Stimulated activated CD4-positive, alpha-beta T cell treated with anti-CD3 and anti-CD28 coated beads, Interleukin-12 subunit alpha, Interleukin-12 subunit beta, amount 100 ng/mL, for 24 hours (primary cell): ENCODE measurements at places on chromosomes 7 and 10.

- DNase-seq, result no peak
Observed at GRCh38 chr10:3895045-3895631, 110.1 kb upstream of the KLF6 start.

DNA sequence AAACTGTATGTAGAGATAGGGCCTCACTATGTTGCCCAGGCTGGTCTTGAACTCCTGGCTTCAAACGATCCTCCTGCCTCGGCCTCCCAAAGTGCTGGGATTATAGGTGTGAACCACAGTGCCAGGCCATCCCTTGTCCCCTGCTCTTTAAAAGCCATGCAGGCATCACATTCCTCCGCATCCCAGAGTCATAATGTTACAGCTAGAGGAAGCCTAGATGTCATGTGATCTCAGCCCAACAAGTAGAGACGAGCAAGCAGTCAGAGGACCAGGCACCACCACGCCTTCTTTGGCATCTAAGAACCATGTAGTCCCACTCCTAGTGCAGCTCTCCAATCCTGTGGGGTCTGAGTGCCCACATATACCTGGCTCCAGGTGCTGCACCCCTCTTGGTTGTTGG lies 13.1 kb downstream of the PODXL start:
- DNase-seq, result no peak

DNA sequence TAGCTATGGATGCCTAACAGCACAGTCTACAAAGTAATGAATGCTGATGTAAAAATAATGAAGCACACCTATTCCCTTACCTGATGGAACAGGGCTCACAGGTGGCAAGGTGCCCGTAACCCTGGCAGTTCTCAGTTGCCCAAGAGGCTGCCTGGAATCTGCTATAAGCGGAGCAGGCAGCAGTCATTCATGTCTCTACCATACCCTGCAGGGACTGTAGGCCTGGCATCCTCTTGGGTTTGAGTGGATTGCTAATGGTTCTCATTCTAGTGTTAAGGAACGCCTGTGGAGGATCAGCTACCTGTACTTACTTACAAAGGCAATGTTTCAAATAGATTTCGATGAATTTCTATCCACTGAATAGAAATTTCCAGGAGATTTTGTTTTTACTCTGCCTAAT lies 38.4 kb downstream of the BAIAP2L1 start:
- DNase-seq, result no peak

- no peak for DNase-seq
Observed at GRCh38 chr7:41879403-41879802, 176.5 kb upstream of the INHBA start.

DNA sequence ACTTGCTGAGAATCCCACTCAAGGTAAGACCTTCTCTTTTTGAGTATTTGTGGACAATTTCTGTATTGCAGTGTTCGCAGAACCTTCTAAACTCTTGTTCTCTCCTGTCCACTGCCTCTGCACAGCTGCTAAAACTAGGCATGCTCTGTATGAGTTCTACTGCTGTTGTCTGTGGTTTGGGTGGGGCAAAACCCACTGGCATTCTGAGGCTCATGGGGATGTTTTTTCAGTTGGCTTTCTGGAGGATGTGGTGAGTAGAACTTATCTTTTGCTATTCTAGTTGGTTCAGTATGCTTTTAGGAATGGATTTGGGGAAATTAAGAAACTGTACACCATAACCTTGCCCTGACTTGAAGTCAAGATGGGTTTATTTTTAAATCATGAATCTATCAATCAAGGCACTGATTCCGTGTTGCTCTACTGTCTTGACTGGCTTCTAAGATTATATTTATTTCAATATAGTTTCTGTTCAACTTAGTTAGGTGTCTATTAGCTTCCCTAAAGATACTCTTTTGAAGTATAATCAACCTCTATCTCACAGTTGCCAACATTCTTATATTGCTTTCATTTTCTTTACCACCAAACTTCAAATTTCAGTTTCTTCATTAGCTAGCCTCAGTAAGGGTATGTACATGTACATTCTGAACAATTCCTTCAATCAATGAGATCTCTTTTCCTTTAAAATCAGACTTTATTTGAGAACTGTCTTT lies 25.0 kb upstream of the C1GALT1 start:
- peak; percentile 2 for DNase-seq

DNA sequence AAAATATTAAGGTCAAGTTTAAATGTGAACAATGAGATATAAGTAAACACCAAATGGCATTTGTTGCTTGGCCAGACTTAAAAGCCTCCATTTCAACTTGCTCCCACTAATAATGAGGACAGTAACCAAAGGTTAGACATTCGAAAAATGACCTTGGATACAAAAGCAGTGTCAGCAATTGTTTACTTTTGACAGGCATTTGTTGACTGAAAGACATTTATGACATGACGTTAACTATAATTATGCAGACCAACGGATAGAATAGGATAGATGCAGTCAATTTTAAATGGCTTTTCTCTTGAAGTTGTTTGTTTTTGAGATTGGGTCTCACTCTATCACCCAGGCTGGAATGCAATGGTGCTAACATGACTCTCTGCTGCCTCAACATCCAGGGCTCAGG lies 6.3 kb upstream of the WNT16 start:
- DNase-seq, result no peak

- no peak for DNase-seq
Observed at GRCh38 chr10:18542832-18543231, 108.6 kb downstream of the NSUN6 start.

DNA sequence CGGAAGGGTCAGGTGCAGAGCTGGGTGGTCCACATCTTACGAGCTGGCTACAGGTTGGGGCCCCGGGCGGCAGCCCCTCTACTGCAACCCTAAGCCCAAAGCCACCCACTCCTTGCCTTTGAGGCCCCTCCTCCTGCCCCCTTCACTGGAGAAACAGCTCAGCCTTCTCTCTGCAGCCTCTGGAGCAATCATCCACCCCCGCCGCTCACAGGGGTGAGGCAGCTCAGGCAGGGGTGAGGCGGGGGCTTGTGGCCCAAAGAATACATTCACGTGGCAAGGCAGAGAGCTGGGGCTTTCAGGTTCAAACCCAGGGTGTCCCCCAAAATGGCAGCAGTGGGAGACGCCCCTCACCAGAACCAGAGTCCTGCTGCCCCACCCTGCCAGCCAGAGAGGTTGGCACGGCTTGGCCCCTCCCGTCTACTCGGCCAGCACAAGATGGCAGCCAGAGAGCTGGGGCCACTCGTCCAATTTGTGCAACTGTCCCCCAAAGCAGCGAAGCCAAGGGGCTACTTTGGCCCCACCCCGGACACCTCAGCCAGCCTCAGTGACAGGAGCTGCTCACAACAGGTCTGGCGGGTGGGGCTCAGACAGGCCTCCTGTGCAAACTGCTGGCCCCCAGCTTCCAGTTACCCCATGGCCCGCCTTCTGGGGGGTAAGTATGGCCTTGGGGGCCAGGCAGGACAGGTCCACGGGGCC lies 7.2 kb downstream of the GNB2 start:
- DNase-seq, result no peak

GRCh38 chr7:124575176-124575575 lies 190.4 kb downstream of the GPR37 start:
- no peak for DNase-seq

DNA sequence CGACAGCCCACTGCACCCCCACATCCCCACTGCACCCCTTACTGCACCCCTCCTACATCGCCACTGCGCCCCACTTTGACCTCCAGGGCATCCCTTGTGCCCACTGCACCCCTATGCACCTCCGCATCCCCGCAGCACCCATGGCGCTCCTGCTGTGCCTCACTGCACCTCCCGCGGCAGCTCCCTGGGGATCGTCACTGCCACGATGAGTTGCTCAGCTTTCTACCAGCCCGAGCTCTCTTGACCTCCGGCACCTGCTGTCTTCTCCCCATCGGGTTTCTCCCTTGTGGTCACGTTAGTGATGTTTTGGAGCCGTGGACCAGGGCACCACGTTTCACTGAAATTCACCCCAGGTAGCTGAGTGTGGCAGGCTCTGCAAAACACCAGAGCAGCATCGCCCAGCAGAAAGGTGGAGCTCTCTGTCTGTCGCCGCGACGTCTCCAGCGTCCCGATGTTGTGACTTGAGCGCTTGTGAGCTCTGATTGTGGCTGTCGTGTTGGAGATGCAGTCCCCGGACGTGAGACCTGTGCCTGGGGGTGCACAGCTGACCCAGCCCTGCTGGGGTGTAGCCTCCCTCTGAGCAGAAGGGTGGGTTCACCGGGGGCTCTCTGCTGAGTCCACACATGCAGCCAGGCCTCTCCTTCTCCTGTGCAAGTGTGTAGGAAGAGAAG lies 147.7 kb downstream of the DNAJB6 start:
- no peak for DNase-seq

GRCh38 chr7:8112685-8113084 lies 144.1 kb downstream of the GLCCI1 start:
- no peak for DNase-seq

DNA sequence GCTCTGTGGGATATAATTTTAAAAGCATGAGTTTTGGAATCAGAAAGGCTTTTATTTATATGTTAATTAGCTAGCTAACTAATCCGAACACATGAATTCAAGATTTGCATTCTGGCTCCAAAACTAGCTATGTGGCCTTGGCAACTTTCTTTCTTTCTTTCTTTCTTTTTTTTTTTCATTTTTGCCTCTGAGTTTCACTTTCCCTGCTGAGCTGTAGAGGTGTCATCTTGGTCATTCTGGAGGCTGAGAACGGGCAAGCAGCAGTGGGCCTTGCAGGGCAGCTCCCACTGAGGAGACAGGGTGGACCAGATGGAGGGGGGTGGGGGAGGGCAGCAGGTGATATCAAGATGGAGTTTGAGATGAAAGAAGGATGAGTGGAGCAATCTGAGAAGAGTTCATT lies 24.8 kb upstream of the SFMBT2 start:
- DNase-seq, result no peak

DNA sequence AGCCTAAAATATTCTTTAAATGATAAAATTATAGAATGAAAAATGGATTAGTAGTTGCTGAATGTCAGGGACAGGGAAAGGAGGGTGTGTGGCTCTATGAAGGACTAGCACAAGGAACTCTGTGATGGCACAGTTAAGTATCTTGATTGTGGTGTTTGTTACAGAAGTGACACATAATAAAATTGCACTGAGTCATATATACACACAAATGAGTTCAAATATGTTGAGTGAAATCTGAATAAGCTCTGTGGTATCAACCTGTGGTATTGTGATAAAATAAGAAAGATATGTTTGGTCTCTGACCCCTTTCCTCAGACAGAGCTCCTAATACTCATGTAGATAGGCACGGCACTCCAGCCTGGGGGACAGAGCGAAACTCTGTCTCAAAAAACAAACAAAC lies 181.5 kb upstream of the TRIM24 start:
- no peak for DNase-seq

GRCh38 chr10:71236286-71236685 lies 23.9 kb downstream of the UNC5B start:
- no peak for DNase-seq

- no peak for DNase-seq
Observed at GRCh38 chr10:2929480-2930258, 137.7 kb upstream of the PFKP start.

DNA sequence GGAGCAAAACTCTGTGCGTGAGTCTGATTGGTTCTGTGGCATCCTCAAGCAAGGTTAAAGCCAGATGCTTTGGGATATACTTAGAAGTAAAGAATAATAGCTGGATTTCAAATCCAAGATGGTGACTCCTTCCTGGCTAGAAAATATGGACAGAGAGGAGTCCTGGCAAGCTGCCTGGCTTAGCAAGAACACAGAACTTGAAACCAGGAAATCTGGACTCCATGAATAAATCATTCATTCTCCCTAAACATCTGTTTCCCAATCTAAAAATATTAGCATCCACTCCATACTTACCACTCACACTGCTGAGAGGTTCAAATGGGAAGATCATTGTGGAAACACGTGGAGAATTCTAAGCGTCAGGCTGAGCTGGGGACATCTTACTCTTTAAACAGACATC lies 1074.1 kb upstream of the AUTS2 start:
- no peak for DNase-seq

DNA sequence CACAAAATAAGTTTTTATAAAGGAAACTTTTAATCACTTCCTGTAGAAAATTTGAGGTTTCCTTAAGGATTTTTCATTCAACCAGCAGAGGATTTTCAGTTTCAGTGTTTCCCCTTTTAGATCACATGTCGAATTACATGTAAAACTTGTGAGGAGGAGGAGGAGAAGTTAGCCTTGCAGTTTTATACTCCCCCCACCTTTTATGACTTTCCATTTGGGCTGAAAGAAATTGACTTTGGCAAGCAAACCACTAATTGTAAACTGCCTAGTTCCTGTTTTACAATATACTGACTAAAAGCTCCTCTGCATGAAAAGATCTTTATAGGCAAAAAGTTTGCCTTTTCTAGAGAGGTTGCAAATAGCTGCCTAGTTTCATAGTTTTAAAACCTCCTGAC lies 3.0 kb downstream of the BAMBI start:
- no peak for DNase-seq

DNA sequence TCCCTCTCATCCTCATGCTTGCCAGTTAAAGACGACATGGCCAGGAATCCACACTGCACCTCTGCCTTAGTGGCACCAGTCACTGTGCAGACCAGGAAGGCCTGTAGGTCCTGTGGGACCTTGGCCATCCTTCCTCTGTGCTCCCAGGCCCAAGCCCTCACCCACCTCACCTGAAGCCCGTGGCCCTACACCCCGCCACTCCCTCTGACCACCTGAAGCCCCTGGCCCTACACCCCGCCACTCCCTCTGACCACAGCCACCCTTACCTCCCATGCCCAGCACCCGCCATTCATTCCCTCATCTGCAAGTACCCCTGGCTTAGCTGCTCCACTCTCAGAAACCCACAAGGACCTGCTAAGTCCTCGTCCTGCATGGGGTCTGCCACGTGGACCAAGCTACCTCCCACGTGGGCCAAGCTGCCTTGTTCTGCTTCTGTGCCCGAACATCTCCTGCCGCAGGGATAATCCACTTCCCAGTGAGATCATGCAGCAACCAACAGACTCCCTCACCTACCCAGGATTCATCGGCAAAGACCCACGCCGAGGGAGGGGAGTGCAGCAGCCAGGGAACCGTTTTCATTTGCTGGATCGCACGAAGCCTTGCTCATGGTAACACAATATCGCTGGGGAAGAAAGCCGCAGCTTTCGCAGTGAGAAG lies 151.2 kb downstream of the TCERG1L start:
- DNase-seq, result no peak

- DNase-seq, result no peak
Observed at GRCh38 chr10:125629758-125630376, 53.1 kb downstream of the TEX36 start.

DNA sequence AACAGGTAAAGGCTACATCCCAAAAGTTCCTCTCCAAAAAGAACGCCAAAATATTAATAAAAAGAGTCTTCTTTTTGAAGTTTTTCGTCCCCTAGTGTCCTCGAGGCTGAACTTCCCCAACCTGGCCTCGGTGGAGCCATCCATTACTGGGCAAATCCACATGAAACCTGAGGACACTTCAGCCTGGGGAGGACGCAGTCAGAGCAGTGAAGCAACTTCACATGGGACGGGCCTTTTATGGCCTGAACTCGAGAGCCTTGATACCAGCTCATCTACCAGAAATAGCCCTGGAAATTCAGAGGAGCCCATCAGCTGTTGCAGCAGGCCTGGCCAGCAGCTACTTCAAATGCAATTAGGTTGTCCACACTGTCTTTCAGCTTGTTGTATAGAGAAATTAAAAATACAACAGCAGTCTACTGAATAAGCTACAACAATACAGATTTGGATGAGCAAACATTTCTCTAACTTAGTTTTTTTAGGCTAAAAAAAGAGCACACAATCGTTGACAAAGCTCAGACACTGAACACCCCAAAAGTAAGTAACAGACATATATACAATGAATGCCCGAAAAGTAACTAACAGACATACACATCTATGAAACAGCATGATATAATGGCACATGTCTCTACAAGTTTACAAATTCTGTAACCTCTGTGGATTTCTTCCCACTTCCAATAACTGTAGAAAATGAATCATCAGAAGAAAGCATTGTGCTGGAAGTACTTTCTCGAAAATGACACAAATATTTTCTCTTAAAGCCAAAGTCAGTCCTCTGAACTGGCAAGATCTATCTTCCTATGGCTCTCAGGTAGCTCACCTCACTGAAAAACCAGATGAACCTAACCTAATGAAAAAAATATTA lies at the start of gene SVIL:
TSS of gene SVIL (minus strand) at position 208 of the 862 bp plus-strand sequence. CDS start 79,913 bp downstream, outside the sequence.
- DNase-seq, result no peak
